ENCODE measurements at places on chromosomes 4 and X.

GRCh38 chrX:96453139-96453538 lies 231.5 kb upstream of the DIAPH2 start:
- no peak for DNase-seq

DNA sequence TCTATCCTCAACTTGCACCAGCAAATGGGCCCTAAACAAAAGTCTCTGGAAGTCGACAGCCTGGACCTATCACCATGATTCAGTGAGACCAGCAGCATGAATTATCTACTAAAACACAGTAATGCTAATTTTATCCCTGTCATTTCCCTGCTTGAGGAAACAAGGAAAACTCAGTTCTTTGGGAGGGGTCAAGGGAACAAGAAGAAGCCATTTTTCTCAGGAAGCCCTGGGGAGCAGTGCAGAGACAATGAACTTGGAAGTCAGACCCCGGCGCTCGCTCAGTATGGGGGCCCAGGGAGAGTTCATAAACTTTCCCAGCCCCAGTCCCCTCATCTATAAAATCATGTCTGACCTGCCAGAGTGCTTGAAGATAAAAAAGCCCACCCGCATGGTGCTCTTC lies 50.4 kb downstream of the DCTD start:
- DNase-seq: no peak

DNA sequence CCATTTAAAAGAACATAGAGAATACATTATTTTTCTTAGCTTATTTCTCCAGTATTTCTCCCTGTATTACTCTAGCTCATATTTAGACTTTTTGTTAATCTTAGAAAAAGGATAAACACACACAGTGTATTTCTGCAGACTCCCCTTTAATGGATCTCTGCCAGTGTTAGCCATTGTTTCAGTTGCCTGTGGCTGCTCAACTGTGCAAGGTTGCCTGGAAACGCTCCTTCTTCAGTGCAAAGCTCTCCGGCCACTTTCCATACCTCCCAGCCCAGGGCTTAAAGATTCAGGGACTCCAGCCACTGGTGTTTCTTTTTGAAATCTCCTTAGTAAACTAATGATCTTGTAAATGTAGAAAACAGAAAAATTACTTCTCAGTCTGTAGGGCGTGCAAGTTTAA lies 104.9 kb downstream of the SLIT2 start:
- DNase-seq: no peak

DNA sequence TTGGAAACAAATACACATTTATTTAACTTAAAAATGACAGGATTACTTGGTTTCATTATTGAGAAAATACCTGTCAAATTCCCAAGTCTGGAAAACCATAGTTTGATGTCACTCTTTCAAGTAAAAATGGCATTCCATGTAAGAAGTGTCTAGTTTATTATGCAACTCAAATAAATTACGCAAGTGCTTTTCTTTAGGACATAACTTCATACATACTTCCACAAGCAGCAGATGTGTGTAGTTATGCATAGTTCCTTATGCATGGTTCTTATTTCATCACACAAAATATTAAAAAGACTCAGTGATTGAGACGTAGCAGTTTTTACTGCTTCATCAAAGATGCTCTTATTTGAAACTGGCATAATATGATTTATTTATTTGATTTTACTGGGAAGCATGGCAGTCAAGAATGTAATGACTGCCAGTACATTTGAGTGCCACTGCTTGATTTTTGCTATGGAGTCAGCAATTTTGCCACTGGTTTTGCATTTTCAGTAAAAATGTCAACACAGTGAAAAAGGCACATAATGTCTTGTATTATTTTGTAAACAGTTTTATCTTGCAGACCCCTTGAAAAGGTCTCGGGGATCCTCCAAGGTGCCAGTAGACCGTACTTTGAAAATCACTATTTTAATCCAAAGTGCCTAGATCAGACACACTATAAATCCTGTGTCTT lies 62.1 kb downstream of the CLCN3 start:
- DNase-seq: no peak

DNA sequence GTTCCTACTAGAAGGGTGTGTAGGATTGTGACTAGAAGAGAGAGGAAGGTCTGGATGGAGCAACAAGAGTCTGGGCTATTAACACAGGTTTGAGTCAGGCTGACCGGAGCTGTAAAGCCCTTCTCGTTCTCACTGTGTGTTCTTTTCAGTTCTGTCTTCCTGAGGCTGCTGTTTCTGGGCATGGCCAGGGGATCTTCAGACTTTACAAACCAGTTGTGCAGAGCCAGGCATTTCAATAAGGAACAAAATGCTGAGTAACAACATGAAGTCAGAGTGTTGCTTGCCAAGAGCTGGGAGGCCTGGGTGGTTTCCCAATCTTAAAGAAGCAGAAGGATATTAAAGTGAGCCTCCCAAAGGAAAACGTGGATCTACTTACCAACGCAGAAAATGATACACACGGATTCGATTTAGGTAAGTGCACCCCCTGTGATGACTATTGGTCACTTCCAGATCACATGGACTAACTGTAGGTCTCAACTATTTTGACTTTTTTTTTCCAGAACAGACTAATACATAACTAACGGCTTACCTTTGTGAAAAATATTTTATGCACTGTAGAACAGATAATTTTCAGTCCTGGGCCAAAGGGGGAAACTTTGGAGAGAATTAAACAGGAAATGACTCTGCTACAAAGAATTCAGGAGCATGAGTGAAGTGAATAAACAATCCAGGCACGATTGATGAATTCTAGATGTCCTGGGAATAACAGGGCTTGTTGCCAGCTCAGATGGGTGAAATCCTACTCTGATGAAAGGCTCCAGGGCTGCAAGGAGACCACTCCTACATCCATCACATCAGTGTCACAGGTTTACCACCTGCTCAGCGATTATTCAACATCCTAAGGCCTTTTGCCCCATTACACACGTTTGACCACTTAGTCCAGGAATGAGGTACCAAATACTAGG lies 94.5 kb downstream of the ANXA3 start:
- DNase-seq: no peak

DNA sequence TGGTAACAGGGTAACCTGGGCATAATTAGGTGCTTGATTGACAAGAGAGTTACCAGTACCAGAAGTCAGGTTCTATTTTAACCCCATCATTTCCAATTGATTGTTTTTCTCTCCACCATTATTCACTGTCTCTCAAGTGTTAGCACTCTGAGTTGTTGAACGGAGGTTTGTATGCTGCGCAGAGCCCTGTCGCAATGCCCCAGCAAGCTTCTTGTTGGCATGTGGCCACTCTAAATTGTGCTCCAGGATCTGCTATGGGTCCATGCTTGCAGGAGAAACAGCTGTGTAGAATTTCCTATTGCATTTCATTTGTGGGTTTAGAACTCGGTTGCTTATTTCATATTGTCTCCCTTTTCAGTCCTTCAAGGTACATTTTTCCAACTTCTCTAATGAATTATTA lies 98.2 kb downstream of the KLHL8 start:
- DNase-seq: no peak

DNA sequence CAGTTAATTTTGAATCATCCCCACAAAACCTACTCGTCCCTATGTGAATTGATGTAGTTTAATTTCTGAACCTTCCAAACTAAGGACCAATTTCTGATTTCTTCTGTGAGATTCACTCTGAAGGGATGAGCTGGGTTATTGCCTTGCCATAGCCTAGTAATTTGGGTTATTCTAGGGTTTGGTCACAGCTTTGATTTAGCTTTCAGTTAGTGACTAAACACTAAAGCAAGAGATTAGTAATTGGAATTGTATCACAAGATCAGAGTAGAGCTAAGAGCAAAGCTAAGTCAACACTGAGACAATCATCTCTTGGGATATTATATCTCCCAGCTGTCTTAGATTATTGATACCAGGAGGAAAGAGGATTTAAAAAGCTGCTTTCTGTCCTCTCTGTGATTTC lies 588.0 kb downstream of the CCSER1 start:
- no peak for DNase-seq

GRCh38 chr4:171785388-171785787 lies 27.8 kb upstream of the GALNTL6 start:
- DNase-seq: no peak

DNA sequence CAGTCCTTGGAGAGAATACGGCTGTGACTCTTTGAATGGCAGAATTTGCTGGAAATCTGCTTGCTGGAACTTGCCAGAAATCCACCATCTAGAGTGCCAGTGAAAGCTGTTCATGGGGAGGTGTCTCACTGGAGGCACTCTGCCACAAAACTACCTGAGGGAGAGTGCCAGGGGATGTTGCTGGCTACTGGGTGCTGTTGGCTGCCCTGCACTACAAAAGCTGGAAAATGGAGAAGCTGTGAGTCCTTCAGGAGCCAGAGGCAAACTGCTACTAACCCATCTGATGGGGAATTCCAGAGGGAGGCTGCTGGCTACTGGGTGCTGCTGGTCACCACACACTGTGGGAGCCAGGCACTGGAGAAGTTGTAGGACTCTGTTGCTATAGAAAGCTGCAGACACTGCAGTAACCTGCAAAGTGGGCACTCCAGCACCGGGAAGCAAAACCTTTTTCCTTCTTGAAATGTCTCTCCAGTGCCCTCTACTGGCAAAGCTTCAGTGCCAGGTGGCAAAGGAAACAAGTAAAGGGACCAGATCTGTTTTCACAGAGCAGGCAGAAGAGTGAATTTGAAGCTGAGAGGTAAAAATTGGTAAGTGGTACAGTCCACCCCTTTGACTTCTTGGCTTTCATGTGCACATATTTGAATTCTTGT lies 47.8 kb upstream of the HSD17B10 start:
- DNase-seq: peak; percentile 14

- no peak for DNase-seq
These were observed 82.2 kb upstream of the VEGFC start for GRCh38 chr4:176874721-176875445.

DNA sequence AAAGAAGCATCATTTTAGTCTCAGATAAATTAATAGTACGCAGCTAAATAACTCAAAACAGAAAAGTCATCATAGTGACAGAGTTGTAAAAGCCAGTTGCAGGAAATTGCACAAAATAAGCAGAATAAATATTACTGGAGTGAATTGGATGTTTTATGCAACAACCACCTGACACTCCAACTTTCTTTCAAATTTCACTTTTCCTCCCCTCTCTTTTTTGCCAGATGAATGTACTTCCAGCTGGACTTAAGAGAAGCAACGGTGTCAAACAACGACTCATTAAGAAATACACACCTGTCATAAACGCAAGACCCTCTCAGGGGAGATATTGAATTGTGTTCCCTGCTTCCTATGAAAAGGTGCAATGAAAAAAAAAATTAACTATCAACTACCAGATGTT lies 120.2 kb upstream of the HCCS start:
- no peak for DNase-seq

- DNase-seq: no peak
These were observed 25.1 kb upstream of the FHL1 start for GRCh38 chrX:136122207-136122606.

- no peak for DNase-seq
These were observed 788.8 kb upstream of the FTHL17 start for GRCh38 chrX:31860686-31861085.

DNA sequence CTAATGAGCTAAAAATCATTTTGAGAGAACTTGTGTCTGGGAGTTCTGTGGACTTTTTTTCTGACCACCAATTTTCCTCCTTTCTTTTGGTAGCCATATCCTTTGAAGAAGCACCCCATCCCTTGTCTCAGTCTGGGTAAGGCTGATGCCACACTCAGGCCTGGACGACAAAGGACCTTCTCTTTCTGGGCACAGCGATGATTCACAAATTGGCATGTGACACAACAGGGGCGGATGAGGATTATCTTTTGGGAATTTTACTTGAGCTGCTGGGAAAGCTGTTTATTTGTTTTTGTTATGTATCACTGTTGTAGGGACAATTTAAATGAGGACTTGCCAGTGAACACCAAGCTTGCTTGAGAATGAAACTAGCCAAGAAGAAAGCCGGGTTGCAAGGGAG lies 233.4 kb upstream of the HAND2 start:
- no peak for DNase-seq

- no peak for DNase-seq
These were observed 87.5 kb upstream of the ZFP42 start for GRCh38 chr4:187908079-187908561.

DNA sequence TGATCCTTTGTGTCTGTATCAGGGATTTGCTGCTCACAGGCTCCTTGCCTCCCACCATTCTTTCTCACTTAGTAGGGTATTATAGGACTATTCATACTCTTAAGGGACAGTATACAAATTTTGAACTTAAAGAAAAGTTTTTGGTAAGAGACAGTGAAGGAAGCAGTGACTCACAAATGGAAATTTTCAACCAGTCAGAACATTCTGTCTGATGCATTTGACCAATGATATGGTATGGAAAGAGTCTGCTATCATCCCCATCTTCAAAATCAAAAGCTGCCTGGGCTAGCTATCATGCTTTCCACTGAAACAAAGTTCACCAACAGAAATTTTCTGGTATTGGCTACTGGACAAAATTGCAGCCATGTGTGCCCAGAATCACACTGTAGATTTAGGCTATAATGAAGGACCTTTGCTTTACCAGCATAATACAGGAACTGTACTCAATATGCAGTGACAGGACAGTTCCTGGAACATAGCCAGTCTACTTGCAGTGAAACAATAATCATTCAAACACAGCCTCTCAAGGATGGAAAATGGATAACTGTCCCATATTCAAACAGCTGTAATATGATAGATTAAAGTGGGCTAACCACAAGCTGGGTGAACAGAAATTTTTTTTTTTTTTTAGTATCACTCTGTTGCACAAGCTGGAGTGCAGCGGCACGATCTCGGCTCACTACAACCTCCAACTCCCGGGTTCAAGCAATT lies 109.0 kb upstream of the ACSL4 start:
- DNase-seq: no peak

GRCh38 chrX:135295238-135295943 lies 13.9 kb upstream of the ETDC start:
- peak; percentile 27 for DNase-seq

DNA sequence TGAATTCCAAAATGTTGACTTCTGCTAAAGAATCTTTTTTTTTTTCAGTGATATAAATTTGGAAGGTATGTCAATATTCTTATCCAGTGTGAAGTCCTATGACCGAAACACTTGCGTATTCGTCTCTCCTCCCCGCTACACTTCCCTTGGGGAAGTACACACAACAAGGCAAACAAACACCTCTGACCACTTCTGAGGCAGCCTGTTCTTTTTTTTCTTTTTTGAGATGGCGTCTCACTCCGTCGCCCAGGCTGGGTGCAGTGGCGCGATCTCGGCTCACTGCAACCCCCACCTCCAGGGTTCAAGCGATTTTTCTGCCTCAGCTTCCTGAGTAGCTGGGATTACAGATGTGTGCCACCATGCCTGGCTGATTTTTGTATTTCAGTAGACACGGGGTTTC lies 78.1 kb upstream of the DHRSX start:
- no peak for DNase-seq

- DNase-seq: no peak
These were observed 3.8 kb upstream of the RADX start for GRCh38 chrX:106608016-106608415.

DNA sequence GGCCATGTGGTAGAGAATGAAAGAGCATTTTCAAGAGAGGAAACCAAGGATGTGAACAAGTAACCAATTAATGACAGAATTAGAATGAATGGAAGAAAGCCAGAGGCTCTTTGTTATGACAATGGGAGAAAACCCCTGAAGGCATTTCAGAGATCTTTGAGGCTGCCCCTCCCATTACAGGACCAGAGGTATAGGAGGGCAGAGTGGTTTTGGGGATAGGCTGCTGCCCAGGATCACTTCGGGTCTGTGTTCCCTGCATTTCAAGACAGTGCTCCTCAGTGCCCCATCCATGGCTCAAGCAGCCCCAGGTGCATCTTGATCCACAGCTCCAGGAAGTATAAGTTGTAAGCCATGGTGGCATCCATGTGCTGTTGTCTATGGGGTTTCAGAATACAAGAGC lies 124.0 kb upstream of the HPF1 start:
- no peak for DNase-seq

Measured in stimulated activated CD8-positive, alpha-beta memory T cell treated with anti-CD3 and anti-CD28 coated beads, Interleukin-2, amount 100 ng/mL, for 48 hours (primary cell).